ENCODE measurements at places on chromosomes 12 and 14. TPM values are rescaled to one million over a fixed set of nuclear protein-coding genes. Genes with fewer than 3 reads are reported as not detected.

PDZRN4 gene
- 2.7 TPM for total RNA-seq

C12orf60 gene
- total RNA-seq, result 0.34 TPM

GPR135 gene
- 8.2 TPM for total RNA-seq

ABCC9 gene
- 57.8 TPM for total RNA-seq

OAS3 gene
- 7.3 TPM for total RNA-seq

MAP1LC3B2 gene
- 1.1 TPM for total RNA-seq

TBC1D30 gene
- 3.3 TPM for total RNA-seq

NELL2 gene
- total RNA-seq, result 0.51 TPM

PMEL gene
- total RNA-seq, result 2.0 TPM

SCYL2 gene
- total RNA-seq, result 44.0 TPM

BIN2 gene
- total RNA-seq, result 13.2 TPM

SERPINA9 gene
- not detected for total RNA-seq

MYBPC1 gene
- 0.66 TPM for total RNA-seq

KRT73 gene
- total RNA-seq, result not detected

IL26 gene
- not detected for total RNA-seq

CSRP2 gene
- total RNA-seq, result 14.8 TPM

CD163 gene
- 469 TPM for total RNA-seq

SELPLG gene
- 14.3 TPM for total RNA-seq

IL22 gene
- not detected for total RNA-seq

ATG14 gene
- total RNA-seq, result 15.0 TPM

B3GNT4 gene
- not detected for total RNA-seq

PRB2 gene
- total RNA-seq, result not detected

BCL2L14 gene
- total RNA-seq, result not detected

SLC5A8 gene
- total RNA-seq, result not detected

PSMD9 gene
- total RNA-seq, result 49.1 TPM

EPYC gene
- total RNA-seq, result not detected

TAS2R7 gene
- not detected for total RNA-seq

RPS6KL1 gene
- 13.6 TPM for total RNA-seq

SCN8A gene
- total RNA-seq, result 0.88 TPM

Data from subcutaneous adipose tissue (tissue), 4 donors.